ENCODE measurements at places on chromosomes 16 and 17. TPM values are rescaled to one million over a fixed set of nuclear protein-coding genes. Genes with fewer than 3 reads are reported as not detected.

PLLP gene
- total RNA-seq: 1.9 TPM

ARL17B gene
- total RNA-seq: 15.3 TPM

ASPA gene
- 4.4 TPM for total RNA-seq

PLCG2 gene
- total RNA-seq: 10.4 TPM

E4F1 gene
- total RNA-seq: 23.7 TPM

GPATCH8 gene
- 47.1 TPM for total RNA-seq

BAHCC1 gene
- total RNA-seq: 13.7 TPM

GCGR gene
- total RNA-seq: not detected

HIGD1B gene
- 3.9 TPM for total RNA-seq

CCL17 gene
- total RNA-seq: not detected

FBXL16 gene
- total RNA-seq: 1.3 TPM

ZNF213 gene
- 9.3 TPM for total RNA-seq

MYH1 gene
- total RNA-seq: 15.4 TPM

ZNF768 gene
- total RNA-seq: 25.6 TPM

KRT9 gene
- not detected for total RNA-seq

KRT26 gene
- not detected for total RNA-seq

TPSG1 gene
- not detected for total RNA-seq

BPTF gene
- 125 TPM for total RNA-seq

TEX14 gene
- under 0.01 TPM for total RNA-seq

CCDC200 gene
- not detected for total RNA-seq

PSMD12 gene
- 49.3 TPM for total RNA-seq

MMP2 gene
- total RNA-seq: 363 TPM

WNT3 gene
- total RNA-seq: 1.4 TPM

ADAM11 gene
- total RNA-seq: 0.72 TPM

TEKT5 gene
- 1.0 TPM for total RNA-seq

KRT17 gene
- total RNA-seq: 253 TPM

NOS2 gene
- 1.8 TPM for total RNA-seq

KCNH6 gene
- 0.31 TPM for total RNA-seq

ESRP2 gene
- total RNA-seq: 8.7 TPM

XAF1 gene
- total RNA-seq: 19.7 TPM

HS3ST3A1 gene
- not detected for total RNA-seq

SPATA32 gene
- not detected for total RNA-seq

SCPEP1 gene
- total RNA-seq: 32.1 TPM

KCTD19 gene
- 0.10 TPM for total RNA-seq

KRTAP4-8 gene
- not detected for total RNA-seq

ADCY7 gene
- total RNA-seq: 31.0 TPM

CDR2 gene
- 35.6 TPM for total RNA-seq

KRTAP4-3 gene
- total RNA-seq: not detected

SERPINF2 gene
- total RNA-seq: not detected

TMC6 gene
- 16.8 TPM for total RNA-seq

NPIPB13 gene
- 2.4 TPM for total RNA-seq

TP53TG3F gene
- not detected for total RNA-seq

RGS9 gene
- total RNA-seq: 1.7 TPM

CPHXL2 gene
- not detected for total RNA-seq

SNX20 gene
- total RNA-seq: 0.41 TPM

ASGR1 gene
- total RNA-seq: 0.21 TPM

PRSS22 gene
- total RNA-seq: 18.2 TPM

TMIGD1 gene
- total RNA-seq: not detected

GPR179 gene
- total RNA-seq: 0.21 TPM

FDXR gene
- 4.3 TPM for total RNA-seq

LRRC37A gene
- 1.2 TPM for total RNA-seq

CHST5 gene
- total RNA-seq: not detected

KRTAP9-4 gene
- not detected for total RNA-seq

STAC2 gene
- 0.41 TPM for total RNA-seq

CHTF8 gene
- 82.4 TPM for total RNA-seq

ABCC6 gene
- 1.6 TPM for total RNA-seq

KLHL10 gene
- 0.41 TPM for total RNA-seq

NACA2 gene
- not detected for total RNA-seq

CNTD1 gene
- total RNA-seq: not detected

SDR42E2 gene
- total RNA-seq: not detected
